Astrocyte (in vitro differentiated cells and primary cell): ENCODE measurements at places on chromosomes 6 and 20.
A peak's percentile ranks its signal among the peaks of the same experiment; 100 is the strongest.

GRCh38 chr6:76681781-76682180, 609.3 kb upstream of the IMPG1 start:
- no peak for DNase-seq

- no peak for DNase-seq
Observed at GRCh38 chr6:1607516-1608221, 2.0 kb upstream of the FOXC1 start.

DNA sequence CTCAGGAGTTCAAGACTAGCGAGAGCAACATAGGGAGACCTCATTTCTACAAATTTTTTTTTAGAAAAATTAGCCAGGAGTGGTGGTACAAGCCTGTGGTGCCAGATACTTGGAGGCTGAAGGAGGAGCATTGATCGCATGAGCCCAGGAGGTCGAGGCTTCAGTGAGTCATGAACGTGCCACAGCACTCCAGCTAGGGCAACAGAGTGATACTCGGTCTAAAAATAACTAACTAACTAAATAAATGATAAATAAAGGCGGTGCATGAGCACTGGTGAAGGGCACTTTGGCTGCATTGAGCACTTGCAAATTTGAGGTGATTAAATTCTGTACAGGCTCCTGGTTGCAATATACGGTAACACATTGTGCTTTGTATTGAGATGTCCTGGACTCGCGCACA, 13.5 kb downstream of the HLA-A start:
- no peak for DNase-seq

DNA sequence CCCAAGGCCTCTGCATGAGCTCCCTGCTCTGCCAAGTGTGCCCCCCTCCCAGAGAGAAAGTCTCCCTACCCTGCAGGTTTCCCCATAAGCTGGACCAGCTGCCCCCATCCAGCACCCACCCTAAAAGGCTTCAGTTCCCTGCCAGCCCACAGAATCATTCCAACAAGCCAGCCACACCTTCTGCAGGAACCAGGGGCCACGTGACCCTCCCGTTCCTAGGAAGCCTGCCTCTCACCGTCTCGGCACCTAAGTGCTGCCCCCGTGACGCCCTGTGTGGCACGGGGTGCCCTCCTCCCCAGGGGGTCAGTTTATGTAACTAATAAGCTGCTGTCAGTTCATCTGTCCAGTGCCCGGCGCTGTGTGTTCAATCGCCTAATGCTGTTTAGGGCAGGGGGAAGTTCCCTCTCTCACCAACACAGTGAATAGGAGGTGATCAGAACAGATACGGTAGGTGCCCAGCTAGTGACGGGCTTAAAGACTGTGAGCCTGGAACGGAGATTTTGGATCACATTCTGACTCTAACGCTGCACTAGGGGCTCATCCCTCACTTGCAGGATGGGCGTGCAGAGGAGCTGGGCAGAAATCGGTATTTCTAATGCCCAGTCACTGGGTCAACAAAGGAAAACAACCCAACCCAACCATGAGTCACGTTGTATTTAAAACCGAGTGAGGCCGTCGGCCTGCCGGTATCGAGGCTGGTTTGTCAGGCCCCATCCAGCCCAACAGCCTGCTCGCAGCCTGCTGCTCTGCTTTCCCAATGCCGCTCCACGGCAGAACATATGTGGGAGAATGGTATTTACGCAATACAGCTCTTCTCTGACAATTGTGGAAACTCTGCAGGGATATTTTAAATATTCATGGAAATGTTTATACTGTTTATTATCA, 56.0 kb downstream of the RAMACL start:
- peak; percentile 16 for DNase-seq

DNA sequence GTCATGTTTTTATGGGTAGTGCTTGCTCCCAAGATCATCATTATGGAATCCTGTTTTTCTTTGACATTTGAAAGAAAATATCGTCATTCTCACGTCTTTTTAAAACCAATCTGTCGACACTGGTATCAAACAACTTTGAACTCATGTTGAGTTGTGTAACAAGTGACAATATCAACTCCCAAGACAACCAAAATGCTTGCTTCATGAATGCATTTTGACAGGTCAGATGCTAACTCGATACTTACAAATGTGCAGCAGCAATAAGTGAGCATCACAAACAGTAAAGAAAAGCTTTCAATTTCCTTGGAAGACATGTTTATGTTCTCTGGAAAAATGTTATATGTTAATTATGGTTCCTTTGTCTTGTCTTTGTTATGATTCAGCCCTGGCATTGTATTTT, 125.9 kb downstream of the EPHA7 start:
- no peak for DNase-seq

DNA sequence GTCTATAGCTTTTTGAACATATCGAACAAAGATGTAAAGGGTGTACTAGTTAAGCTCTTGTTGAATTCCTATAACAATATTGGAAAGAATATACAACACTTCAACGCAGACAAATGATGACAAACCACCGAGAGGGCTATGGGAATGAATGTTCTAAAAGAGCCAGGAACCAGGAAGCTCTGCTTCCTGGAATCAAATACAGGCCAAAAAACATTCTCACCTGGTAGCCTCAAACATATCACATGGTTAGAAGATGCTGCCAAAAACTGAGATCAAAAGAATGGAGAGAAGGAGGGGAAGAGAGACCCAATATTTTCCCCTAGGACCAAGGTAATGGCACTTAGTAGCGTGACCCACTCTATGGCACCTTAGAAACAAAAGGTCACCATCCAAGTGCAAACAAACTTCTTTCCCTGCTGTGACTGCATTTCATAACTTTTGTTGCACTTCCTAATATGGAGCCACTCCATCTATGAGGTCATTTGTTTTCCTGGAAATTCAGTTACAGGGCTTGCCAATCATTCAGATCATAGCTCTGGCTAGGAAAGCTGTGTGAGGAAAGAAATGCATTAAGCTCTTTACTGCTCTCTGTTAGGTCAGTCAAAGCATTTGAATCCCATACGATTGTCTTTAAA, 199.2 kb upstream of the NT5E start:
- no peak for DNase-seq

DNA sequence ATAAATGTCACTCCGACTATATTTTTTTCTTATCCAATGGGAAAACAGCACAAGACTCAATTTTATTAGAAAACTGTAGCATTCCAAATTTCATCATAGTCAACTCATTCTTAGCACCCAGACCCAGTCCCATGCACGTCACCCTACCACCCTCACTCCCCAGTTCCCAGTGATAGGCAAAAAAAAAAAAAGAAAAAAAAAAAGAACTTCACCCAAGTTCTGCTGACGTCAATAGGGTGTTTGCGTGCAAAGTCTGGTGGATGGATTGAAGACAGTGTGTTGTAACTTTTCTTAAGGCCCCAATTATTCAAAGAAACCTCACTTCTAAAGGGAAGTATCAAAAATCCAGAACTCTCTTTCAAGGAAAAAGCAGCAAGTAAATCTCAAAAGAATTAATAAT, 213.9 kb upstream of the PRDM1 start:
- no peak for DNase-seq

GRCh38 chr6:54390362-54390761, 82.1 kb downstream of the TINAG start:
- DNase-seq, result no peak

GRCh38 chr6:157211603-157212455, 111.5 kb downstream of the TMEM242 start:
- no peak for DNase-seq

DNA sequence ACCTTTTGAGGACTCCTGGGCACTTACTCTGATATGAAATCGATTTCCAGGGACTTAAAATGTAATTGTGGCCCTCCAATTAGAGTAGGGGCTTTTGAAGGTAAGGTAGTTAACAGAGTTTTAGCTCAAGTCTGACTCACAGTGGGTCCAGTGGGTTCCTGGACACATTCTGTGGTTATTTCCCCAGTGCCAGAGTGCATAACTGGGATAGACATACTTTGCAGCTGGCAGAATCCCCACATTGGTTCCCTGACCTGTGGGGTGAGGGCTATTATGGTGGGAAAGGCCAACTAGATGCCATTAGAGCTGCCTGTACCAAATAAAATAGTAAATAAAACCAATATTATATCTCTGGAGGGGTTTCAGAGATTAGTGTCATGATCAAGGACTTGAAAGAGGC, 243.8 kb upstream of the EPHA7 start:
- DNase-seq, result no peak

- no peak for DNase-seq
Observed at GRCh38 chr6:82910820-82911219, 154.8 kb downstream of the UBE3D start.

DNA sequence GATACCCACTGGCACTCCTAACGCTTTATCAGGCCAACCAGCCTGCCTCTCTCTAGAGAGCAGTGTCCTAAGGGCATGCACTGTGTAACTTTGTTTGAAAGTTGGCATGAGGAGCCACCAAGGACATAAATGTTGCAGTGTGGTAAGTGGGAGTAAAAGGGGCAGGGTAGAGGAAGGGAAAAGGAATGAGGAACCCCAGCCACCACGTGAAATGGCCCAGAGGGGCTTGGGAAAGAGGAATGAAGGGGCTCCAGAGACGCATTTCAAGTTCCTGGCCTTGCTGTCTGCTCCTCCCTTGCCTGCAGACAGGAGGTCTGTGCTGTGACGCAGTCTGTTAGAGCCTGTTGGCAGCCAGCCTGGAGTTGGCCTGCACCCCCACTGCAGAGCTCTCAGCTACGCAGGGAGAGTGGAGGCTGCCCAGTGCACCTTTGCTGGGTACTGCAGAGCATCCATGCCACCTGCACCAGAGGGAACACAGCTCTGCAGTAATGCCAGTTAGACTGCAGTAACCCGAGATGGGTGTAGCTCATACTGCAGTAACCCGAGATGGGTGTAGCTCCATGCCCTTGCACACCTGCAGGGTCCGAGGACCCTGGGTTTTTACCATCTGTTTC, 86.8 kb upstream of the SNAP25 start:
- peak; percentile 76 for DNase-seq

DNA sequence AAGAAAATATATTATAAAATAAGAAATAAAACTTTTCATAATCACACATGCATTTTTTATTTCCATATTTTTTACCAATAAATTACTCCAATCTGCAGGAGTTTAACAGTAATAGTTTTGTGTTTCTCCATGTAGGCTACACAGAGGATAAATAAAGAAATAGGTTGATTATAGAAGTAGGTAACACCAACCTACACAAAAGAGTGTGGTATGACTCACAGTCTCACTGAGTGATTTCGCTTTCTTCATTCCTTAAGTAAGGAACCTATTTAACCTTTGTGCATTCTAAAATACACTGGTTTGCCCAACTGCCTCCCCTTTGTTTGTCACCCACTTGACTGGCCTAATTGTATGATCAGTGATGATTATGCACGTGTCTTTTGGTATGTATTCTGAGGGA, 244.2 kb upstream of the RIMS1 start:
- no peak for DNase-seq

DNA sequence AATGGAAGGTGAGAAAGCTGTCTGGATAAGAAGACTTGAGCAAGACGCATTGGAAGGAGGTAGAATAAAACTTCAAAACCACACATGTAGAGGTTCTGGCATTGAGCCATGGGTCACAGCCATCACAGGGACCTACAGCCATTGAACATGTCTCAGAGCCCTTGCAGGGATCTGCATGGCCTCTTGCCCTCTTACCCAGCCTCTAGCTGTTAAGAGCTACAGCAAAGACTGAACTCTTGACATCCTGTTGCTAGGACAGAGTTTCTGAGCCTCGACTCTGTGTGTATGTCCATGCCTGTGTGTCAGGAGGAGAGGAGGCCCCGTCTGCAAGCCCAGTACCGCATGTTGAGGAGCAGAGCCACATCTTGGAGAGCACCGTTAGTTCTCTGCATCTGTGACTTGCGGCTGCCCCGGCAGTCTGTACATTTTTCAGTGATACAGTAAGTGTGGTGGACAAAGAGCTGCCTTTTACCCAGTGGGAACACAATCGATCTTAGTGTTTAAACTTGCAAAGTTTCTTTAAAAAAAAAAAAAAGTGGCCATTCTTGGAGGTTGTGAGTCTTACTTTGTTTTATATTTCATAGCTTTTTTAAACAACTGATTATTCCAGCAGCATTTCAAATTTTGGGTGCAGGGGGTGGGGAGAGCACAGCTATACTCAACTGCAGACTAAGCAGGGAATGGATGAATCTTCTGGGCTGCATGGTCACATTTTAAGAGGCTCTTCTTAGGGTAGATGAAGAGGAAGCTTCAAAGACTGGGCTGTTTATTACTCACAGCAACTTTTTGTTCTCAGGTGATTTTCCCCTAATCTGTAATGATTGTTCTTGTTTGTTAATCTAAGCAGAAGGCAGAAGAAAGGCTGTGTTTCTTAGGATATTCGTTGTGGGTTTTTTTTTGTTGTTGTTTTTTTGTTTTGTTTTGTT, 88.5 kb downstream of the TBC1D7 start:
- peak; percentile 23 for DNase-seq

- no peak for DNase-seq
Observed at GRCh38 chr6:6861351-6861894, 246.3 kb upstream of the RREB1 start.

DNA sequence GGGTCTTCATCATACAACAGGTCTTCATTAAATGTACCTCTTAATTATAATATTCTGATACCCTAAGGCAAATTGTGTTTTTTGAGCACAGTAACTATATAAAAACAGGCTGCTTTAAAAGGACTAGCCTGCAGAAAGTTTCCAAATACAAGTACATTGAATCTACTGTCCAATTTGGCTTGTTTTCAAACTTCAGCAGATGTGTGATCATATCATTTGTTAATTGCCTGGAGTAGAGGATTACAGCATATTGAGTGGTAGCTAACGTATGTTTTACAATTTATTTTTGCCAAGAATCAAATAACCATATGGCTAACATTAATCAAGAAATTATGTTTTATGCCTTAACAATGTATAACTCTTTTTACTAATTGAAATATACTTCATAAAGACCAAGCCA, 12.6 kb downstream of the TINAG start:
- no peak for DNase-seq

- DNase-seq, result peak; percentile 48
Observed at GRCh38 chr20:62953839-62954703, 1.6 kb downstream of the SLC17A9 start.

DNA sequence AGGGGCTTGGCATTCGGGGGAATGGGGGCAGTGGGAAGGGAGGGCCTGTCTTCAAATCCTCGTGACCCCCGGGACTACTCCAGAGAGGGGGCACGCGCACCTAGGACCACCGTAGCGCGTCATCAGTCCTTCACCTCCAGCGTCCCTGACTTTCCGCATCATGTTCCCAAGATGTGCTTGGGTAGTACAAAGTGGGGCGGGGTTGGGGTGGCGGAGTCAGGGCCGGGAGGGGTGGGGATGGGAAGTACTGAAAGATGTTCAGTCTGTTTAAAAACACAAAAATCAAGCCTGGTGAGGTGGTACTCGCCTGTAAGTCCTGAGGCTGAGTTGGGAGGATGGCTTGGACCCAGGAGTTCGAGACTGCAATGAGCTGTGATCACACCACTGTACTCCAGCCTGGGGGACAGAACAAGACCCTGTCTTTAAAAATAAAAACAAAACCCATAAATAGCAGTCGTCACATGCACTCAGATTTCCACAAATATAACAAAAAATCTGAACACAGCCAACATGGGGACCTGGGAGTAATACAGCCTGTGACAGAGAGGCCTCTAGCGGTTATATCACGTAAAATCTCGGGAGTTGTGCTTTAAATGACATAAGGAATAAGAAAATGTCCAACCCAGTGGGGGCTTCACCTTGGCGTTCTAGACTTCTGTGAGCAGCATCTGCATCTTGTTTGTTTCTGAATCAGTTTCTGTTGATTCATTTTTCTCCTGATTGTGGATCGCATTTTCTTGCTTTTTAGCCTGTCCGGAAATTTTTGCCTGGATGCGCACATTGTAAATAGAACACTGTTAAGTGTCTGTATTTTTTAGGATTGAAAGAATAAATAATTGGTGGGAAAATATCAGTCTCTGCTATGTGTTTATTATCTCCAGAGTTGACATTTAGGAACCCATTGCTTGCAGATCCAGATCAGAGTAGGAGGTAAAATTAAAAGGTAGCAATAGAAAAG, 698 bp upstream of the LRP11 start:
- DNase-seq, result peak; percentile 48
